Psoas muscle (tissue), 8 donors: ENCODE measurements at places on chromosomes 4 and X.

DNA sequence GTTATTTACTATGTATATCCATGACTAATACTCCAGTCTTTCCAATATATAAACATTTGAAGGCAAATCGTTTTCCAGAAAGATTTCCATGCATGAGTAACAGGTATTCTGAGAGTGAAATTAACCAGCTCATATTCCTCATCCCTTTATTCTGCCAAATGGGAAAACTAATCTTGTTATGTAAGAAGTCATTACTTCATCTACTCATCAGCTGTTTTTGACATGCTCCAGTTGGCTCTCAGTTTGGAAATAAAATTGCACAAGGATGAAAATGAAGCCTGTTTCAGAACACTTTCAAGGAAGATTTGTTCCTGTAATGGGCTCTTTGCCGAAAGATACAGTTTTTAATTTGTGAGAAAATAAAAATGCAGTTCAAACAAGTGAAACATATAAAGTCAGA, 121.9 kb downstream of the KCTD8 start:
- peaks cover 3% of the 10 kb centered on the region for H3K4me1 ChIP-seq
- no peak overlapping the region for H3K4me3 ChIP-seq
- no peak for DNase-seq
- H3K36me3 ChIP-seq, result no peaks in the 10 kb centered on the region

DNA sequence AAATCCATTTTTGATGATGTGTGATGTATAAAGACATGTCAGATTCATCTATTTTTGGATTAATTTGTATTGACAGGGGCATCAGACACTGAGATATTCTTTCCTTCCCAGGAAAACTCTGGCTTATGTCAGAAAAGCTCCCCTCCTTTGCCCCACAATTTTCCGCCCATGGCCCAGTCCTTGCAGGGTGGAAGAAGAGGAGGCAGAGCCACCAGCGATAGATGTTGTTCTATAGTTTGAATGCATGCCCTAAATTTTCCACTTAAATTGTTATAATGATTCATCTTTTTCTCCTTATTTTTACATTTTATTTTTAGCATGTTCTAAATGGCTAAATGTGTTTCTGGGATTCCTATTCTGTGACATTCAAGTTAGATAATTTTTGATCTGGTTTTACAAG, 149.3 kb downstream of the ARAP2 start:
- H3K36me3 ChIP-seq, result no peaks in the 10 kb centered on the region
- no peak overlapping the region for H3K4me3 ChIP-seq
- DNase-seq, result no peak
- no peaks in the 10 kb centered on the region for H3K4me1 ChIP-seq
- H3K27ac ChIP-seq, result no peak overlapping the region

GRCh38 chr4:104901438-104901837, 245.2 kb upstream of the TET2 start:
- no peaks in the 10 kb centered on the region for H3K27me3 ChIP-seq
- H3K4me1 ChIP-seq, result peaks cover 8% of the 10 kb centered on the region
- H3K4me3 ChIP-seq, result no peak overlapping the region
- H3K27ac ChIP-seq, result no peak overlapping the region
- DNase-seq, result no peak

DNA sequence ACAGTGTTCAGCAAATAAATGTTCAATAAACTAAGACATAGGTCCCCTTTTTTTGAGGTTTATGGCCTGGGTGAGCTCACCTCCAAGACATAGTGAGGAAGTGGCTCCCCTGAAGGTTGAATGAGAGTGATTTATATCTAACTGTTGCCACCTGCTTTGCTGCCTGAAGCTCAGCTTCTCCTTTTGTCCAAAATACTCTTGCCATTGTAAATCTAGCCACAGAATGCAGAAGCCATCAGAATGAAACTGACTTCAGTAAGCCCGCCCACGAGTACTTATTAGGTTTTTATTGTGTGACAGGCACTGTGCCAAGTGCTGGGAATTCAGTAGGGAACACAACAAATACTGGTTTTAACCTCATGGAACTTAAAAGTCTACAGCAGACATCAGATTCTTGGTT, 18.0 kb downstream of the SPINK2 start:
- H3K27me3 ChIP-seq, result no peaks in the 10 kb centered on the region
- DNase-seq, result no peak
- no peak overlapping the region for H3K4me3 ChIP-seq
- H3K36me3 ChIP-seq, result no peaks in the 10 kb centered on the region
- H3K27ac ChIP-seq, result no peak overlapping the region

DNA sequence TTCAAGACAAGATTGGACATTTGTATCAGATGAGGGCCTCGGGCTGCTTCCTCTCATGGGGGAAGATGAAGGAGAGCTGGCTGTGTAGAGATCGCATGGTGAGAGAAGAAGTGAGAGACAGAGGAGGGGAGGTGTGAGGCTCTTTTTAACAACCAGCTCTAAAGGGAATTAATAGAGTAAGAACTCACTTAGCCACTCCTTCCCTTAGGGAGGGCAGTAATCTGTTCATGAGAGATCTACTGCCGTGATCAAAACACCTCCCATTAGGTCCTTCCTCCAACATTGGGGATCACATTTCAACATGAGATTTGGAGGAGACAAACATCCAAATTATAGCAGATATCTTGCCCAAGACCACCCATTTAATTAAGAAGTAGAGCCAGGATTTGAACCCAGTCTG, 97.0 kb downstream of the ARX start:
- H3K4me1 ChIP-seq, result no peaks in the 10 kb centered on the region
- H3K27ac ChIP-seq, result no peak overlapping the region
- no peak for DNase-seq
- H3K4me3 ChIP-seq, result no peak overlapping the region

DNA sequence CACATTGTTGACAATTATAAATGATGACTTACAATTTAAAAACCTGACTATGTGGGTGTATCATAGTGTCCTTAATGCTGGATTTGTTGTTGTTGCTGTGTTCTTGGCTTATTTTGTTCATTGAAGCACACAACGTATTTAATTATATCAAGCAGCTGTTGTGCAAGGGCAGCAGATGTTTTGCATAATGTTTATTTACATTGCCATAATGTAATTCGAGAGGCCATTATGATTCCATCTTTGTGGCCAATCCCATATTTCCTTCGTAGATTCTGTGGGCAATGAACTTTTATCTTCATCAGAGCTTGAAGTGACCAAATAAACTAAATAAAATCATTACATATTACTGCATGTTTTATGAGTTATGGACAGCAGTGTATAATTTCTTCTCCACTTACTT, 422.6 kb upstream of the GALNTL6 start:
- H3K27me3 ChIP-seq, result no peaks in the 10 kb centered on the region
- no peaks in the 10 kb centered on the region for H3K4me1 ChIP-seq
- H3K36me3 ChIP-seq, result no peaks in the 10 kb centered on the region
- H3K4me3 ChIP-seq, result no peak overlapping the region

DNA sequence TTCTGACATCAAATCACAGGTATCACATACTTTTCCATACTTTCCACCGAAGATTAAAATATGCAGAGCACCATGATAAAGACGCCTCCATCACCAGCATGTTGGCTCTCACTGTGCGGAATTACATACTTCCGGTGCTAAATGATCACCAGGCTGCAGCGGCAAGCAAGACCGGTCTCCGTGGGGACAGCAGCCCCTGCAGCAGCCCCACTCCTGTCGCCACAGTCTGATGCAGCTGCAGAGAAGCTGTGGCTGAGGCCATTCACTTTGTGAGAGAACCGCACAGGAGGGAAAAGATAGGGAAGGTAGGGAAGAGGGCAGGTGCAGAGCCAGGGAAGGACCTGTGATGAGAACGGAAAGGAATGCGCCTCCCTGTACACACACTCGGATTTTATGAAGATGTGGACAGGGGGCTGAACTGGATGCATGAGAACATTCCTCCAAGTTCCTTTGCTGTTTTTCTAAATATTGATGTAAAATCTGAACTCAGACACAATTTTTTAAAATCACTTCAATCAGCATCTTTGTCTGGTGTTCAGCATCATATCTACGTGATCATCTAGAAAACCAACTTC, 38.3 kb downstream of the AFAP1 start:
- H3K27me3 ChIP-seq, result no peaks in the 10 kb centered on the region
- H3K4me1 ChIP-seq, result no peaks in the 10 kb centered on the region
- no peaks in the 10 kb centered on the region for H3K36me3 ChIP-seq
- no peak for DNase-seq
- H3K27ac ChIP-seq, result no peak overlapping the region
